Left colon (tissue), 2 donors: ENCODE measurements at places on chromosomes 5 and 9. TPM values are rescaled to one million over a fixed set of nuclear protein-coding genes. Genes with fewer than 3 reads are reported as not detected.

GRCh38 chr9:131522257-131523085 lies 8.6 kb downstream of the UCK1 start:
- no peak for DNase-seq

Gene AQP7
- 21.0 TPM for total RNA-seq

Gene C7
- total RNA-seq, result 59.9 TPM

DNA sequence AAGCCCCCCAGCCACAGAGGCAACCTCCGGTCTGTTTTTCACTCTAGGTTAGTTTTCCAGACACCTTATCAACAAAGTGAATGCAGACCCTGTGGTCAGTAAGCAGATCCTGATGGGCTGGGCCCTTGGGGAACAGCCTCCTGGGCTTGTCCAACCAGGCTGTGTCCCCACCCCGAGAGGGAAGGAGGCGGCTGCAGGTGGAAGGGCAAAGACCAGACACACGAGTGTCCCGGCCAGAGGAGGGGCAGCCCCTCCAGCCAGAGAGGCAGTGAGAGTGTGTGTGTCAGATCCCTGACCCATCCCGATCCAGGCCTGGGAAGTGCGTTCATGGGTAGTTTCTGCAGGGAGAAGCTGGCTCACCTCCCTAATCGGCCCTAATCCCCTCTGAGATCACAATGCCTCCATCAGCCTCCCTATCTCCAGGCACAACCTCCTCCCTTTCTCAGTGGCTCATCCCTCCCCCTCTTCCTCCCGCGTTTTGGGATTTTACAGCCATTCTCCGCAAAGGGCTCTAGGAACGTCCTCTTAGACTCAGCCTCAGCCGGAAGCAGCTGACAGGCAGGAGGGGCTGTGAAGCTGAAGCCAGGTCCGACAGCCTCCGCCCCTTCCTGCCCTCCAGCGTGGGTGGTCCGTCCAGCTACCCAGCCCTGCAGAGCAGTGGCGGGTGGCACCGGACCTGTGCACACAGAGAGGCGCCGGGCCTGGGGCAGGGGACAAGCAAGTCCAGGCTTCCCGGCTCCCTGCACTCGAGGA lies 9.7 kb downstream of the SLC12A7 start:
- DNase-seq, result no peak

- DNase-seq, result peak; percentile 69
Observed at GRCh38 chr5:72817076-72817481, 618 bp downstream of the TNPO1 start.

DNA sequence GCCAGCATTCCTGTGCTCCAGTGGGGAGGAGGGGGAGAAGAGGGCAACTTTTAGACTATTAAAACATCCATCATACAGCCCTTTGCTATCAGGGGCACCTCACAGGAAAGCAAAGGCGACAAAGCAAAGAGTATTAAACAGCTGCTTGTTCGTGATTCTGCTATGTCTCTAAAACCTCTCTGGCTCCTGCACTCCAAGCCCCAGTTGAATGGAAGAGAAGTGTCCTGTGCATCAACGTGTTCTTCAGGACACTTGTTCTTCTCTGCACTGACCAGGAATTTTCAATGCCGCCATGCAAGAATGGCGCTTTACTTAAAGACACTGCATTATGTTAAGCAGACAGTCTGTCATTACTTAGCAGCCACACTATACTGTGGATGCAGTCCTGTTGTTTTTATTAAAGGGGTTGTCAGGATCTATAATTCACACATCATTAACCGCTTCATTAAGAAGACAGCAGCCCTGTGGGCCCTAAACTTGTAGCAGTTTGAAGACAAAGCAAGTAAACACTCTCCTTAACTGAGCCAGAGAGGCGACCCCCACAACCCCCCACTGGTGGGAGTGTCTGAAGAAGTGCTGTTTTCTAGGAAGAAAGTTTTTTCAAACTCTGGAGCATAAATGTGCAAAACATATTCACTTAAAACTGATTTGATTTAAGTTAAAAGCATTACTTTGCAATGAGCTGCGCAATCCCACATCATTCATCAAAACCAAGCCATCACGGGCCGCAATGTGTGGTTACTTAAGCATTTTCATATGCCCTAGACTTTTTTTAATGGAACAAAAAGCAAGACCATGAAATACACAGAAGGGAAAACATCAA lies 164.5 kb downstream of the ZNF608 start:
- DNase-seq, result no peak

Gene CARTPT
- total RNA-seq, result 0.39 TPM
